ENCODE measurements at places on chromosomes 1 and 21.

DNA sequence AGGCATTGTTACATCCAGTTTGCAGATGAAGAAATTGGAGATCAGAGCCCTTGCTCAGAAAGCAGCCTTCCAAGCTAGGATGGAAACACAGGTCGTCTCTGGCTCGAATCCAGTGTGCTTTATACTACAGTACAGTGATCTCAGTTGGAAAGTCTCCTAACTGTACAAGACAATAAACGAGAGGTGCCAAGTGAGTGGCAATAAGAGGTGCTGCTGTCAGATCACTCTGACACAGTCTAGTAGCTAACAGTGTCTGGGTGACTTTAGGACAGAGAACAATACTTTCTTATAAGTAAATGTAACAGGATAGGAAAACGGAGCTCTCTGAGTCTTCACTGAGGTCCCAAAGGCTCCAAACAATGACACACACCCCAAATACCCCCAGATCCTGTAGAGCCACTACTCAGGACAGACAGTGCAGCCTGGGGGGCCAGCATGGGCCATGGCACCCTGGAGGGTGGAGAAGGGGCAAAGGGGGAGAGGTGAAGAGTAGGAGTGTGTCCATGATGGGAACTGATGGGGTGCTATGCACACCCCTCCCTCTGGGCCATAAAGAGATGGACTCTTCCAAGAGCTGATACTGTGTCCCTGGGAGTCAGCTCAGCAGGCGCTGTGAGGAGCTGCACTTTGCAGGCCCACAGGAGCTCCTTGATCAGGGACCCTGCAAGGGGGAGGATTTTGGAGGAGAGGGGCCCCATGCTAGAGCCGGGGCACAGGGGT lies 3.3 kb downstream of the SH3BGR start:
- DNase-seq = no peak

GRCh38 chr1:77388661-77389060 lies 106.8 kb downstream of the AK5 start:
- DNase-seq = no peak

- DNase-seq = no peak
Measured at GRCh38 chr21:17003763-17004373, 509.0 kb upstream of the CXADR start.

- DNase-seq = no peak
Measured at GRCh38 chr1:200776949-200777348, 38.3 kb downstream of the CAMSAP2 start.

DNA sequence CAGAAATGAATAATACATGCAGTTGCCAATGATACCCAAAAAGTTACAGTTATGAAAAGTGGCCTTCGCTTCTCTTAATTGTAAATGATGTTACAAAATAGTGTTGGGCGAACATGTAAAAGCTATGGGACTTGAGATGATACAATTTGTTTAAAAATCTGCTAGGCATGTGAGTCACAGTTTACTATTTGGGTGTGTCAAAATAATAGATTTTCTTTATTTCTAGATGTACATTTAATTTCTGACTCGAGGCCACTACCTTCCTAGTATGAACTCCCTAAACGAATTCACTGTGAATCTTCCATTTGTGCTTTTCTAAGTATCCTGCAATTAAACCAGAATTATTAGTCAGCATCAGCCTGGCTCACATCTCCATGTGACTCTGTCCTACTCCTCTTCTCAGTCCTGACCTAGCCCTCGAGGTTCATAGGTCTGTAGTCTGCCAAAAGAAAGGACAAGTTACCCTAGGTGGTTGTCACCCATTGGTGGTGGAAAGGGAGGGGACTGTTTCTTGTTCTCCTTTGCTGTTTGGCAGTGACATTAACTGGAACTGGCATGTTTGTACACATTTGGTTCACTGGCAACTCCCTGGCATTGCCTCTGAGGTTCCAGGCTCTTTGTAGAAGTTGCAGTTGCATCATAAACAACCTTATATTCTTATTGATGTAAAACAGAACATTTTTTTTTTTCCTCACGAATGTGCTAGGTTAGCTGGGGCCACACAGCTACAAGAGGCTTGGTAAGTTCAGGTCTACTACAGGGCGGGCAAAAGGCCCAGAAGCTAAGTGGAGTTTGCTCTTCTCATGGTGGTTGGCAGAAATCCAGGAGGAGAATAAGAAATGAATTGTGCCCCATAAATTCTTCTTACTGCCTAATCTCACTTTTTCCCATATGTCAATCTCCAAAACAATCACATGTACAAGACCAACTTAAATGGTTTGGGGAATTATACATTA lies 746.5 kb upstream of the ADAMTS5 start:
- no peak for DNase-seq

- no peak for DNase-seq
Measured at GRCh38 chr1:221643404-221644144, 98.3 kb downstream of the DUSP10 start.

- peak; percentile 87 for DNase-seq
Measured at GRCh38 chr1:2189459-2190425, 4.8 kb downstream of the FAAP20 start.

DNA sequence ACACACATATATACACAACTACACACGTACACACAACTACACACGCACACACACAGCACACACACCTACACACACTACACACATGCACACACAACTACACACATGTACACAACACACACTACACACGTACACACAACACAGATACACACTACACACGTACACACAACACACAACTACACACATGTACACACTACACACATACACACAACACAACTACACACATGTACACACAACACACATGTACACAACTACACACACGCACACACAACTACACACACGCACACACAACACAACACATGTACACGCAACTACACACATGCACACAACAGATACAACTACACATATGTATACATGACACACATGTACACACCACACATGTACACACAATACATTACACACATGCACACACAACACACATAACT lies 318.1 kb downstream of the CAMTA1 start:
- DNase-seq = no peak

DNA sequence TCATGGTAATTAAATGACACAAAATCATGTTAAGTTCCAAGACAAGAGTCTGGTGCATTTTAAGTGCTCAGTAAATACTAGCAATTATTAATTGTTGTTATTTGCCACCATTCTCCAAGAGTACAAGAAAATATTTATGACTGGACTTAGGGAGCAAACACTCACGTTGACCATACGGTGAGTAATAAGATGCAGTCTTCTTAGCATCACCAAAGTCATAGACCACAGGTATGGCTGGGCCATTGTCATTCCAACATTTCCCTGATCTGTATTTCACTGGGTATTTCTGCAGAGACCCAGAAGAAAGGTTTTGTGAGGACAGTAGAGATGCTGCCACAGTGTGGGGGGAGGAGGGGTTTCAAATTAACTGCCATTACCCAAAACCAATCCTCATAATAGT lies 4.7 kb downstream of the ITLN2 start:
- DNase-seq = no peak

DNA sequence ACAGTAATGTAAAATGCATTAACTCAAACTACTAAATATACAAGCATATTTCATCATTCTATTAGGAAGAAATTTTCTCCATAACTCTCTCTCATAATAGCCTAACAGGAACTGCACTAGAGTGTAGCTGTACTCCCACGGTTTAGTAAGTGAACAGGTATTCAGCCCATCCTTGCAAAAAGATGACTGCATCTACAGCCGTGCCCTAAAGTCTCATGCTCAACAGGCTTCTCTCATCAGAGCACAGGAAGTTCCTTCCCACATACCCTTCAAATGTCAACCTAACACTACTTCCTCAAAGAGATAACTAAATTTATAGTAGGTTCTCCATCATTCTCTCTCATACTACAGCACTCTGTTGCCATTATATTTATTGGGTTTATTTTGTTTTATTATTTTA lies 251.6 kb downstream of the AKT3 start:
- no peak for DNase-seq

- no peak for DNase-seq
Measured at GRCh38 chr1:21496886-21497285, 12.3 kb upstream of the ALPL start.

GRCh38 chr1:228289239-228289849 lies 81.5 kb downstream of the OBSCN start:
- DNase-seq = no peak

GRCh38 chr1:4106731-4107130 lies 206.7 kb upstream of the C1orf174 start:
- no peak for DNase-seq
